ENCODE measurements at places on chromosomes 12 and 14. TPM values are rescaled to one million over a fixed set of nuclear protein-coding genes. Genes with fewer than 3 reads are reported as not detected.

KRT82 gene
- total RNA-seq: not detected

TTC6 gene
- total RNA-seq: not detected

LTBP2 gene
- 27.5 TPM for total RNA-seq

GRCh38 chr14:26870722-26871617 lies 273.1 kb upstream of the NOVA1 start:
- no peak for DNase-seq

MMP19 gene
- 36.6 TPM for total RNA-seq

DNA sequence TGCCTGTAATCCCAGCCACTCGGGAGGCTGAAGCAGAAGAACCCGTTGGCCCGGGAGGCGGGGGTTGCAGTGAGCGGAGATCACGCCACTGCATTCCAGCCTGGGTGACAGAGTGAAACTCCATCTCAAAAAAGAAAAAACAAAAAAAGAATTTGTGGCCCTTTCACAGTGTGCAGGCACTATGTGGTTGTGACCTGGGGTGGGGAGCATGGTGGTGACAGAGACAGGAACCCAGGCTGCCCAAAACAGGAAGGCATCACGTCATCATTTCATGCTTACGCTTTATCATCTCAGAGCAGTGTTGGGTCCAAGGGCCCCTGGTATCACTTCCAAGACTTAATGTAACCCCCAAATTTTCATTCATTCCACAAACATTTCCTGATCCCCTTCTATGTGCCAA lies 175.7 kb upstream of the GSC start:
- no peak for DNase-seq

DNA sequence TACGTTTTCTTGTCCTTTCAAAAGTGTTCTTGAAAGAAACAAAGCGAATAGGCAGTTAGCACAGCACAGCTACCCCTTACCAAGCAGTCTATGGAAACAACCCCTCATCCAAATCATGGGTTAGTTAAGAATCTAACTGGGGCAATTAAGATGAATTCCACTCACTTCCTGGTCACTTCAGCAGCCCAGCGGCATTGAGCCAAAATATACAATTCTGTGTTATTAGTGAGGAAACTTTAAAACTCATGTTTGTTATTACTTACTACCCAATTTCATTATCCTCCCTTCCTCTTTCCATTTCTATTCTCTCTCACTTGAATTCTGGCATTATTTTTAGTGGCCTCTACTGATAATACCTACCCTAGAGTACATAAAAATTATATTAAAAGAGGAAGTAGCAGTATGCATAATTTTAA lies 121.4 kb downstream of the PPHLN1 start:
- DNase-seq: no peak

DNA sequence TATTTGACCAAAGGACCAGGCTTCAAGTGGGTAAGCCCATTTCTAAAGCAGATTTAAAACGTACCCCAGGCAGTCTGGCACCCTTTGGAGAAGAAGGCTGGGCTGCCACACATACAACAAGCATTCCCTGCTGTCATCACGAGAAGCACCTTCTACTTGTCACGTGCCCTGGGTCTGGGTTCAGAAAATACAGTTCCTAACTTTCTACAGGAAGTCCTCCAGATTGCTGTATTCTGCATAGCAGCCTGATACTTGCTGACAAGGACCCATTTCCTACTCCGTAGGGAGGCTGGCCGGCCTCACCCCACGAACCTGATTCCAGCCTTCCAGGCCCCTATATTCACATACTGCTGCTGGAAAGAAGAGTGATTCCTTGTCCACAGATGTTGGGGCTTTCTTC lies 7.4 kb downstream of the CLMN start:
- no peak for DNase-seq

DNA sequence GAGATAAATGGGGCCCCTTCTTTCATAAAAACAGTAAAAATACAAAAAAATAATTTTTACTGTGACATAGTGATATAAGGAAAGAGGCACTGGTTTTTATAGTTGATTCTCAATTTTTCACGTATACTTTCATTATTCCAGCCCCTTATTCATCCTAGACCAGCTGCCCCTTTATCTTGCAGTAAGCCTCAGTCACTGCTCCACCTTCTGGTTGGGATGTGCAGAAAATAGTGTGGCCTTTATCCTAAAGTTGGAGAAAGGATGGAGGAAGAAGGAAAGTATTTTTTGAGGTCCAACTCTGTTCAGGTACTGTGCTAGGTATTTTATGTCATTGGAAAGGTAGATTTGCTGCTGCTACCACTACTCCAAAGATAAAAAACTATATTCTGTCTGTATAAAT lies 172.7 kb downstream of the ANO6 start:
- DNase-seq: peak; percentile 51

DNA sequence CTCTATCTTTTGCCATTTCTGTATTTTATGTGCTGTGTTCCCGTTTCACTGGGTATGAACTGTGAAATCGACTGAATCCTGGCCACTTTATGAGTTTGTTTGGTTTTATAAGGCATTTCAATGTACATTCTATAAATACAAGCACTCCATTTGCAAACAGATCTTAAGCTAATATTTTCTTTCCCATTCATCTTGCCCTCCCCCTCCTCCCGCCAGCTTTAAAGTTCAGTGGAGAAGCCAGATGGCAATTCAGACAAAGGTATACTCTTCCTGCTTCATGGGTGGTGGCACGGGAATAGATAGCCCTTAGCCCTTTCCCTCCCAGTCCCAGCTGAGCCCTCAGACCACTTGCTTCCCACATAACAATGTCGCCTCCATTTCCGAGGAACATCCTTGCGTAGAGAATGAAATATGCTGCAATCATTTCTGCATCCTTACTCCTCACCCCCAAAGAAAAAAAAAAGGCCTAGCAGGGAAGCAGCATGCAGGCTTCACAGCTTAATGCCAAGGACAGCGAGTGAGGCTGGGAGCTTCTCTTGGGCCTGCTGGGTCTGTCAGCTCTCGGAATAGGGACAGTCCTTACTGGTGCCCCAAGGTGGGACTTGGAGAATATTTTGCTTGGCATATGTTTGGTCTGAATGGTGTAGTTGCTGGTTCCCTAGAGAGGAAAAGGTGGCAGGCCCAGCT lies 52.8 kb upstream of the SRSF5 start:
- no peak for DNase-seq

GPHB5 gene
- total RNA-seq: not detected

DNA sequence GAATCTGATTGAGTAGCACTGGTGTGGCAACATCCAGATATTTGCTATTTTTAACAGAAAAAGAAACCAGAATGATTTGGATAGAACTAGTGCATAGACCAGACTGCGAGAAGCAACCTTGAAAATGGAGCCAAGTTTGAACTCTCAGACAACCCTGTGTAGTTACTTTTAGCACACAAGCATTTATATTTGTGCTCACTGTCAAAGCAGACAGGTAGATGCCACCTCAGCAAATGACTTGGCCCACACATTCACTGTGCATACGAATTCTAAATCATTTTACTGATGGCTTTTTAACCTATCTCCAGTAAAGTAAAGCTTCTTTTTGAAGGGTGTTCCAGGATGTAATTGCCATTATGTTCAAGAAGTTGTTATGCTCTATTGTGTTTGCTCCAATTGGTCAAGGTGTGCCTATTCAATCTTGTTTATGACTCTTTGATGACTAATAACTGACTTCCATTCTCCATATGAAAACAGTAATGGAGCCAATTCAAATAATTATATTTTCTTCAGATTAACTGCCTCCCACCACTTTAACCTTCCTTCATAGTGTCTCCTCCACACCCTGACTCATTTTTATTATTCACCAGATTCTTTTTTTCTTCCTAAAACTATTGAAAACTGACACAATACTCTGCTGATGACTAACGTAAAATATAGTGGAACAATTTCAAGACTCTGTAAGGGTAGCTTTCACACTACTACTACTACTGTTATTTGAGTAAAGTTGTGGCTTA lies 138.5 kb downstream of the CCER1 start:
- no peak for DNase-seq

WSCD2 gene
- 65.3 TPM for total RNA-seq

GLIPR1L2 gene
- not detected for total RNA-seq

DNA sequence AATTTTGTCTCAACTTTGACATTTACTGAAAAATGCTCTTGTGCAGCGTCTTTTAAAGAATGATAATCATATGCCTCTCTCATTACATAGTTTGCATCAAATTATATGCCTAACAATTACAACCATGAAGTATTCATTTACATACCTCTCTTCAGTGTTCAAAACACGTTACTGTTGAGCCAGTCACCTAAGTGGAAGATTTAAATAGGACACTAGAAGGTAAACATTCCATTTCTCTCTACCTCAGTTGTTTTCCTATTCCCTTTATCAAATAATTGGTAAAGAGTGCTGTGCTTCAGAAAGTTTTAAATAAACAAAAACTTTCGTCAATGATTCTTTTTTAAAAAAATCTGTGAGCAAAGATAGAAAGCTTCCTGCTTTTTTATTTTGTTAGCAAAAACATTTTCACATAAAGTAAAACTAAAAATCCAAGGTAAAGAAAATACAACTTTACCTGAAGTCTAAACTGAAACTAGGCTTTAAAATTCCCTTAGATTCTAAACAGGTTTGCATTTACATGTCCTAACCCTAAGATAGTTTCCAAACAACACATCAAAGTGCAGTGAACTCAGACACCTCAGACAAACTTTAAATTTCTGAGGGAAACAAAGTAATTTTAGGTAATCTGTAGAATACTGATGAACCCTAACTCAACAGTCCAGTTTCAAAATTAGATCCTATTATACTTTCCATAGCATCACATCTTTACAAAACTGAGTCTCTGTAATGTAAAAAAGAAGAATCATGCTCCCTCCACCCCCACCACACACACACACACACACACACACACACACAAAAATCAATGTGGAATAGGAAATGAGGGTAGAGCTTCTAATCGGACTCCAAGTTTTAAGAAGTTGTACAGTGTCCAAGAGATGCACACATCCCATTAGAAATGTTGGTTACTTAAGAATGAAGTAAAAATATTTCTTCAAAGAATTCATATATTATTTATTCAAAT lies 46.2 kb downstream of the PAWR start:
- DNase-seq: no peak

AQP2 gene
- total RNA-seq: not detected

DNA sequence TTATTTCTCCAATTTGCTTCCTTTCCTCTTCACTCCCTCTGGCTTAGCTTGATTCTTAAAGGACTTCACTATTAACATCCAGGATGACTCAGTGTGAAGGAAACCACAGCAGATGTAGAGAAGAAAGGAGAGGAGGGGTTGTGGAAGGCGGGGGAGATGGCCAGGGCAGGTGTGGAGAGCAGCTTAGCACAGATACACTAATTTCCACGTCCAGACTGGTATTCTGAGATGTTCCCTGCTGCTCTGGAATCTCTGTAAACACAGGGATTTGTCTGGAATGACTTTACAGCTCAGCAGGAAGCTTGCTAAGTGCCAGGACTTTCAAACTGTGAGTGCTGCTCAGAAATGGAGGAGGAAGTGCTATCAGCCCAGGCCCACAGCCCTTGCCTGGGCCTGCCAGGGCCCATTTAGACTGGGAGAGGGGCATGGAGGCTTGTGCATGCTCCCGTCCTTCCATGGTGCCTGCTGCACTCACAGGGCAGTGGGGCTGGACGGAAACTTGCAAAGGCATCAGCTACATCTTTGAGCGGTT lies 202.5 kb upstream of the DDHD1 start:
- DNase-seq: peak; percentile 18

KRT3 gene
- total RNA-seq: not detected

- DNase-seq: no peak
Observed at GRCh38 chr12:78240827-78241226, 410.1 kb downstream of the NAV3 start.

DNA sequence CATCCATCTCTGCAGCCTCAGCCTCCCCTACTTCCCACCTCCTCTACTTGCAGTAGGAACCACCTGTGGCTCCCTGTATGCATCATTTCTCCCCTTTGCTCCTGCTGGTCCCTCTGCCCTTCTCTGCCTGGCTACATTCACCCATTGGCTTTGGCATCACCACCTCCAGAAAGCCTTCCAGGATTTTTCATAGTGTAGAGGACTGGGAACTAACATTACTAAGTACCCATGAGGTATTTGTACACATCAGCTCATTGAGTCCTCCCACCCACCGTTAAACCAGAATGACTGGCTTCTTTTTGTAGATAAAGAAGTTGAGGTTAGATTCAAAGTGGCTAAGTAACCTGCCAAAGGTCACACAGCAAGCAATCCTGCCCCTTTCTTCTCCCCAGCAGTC lies 17.1 kb downstream of the SYNE3 start:
- no peak for DNase-seq

CCDC196 gene
- total RNA-seq: not detected

CCDC177 gene
- total RNA-seq: not detected

DNA sequence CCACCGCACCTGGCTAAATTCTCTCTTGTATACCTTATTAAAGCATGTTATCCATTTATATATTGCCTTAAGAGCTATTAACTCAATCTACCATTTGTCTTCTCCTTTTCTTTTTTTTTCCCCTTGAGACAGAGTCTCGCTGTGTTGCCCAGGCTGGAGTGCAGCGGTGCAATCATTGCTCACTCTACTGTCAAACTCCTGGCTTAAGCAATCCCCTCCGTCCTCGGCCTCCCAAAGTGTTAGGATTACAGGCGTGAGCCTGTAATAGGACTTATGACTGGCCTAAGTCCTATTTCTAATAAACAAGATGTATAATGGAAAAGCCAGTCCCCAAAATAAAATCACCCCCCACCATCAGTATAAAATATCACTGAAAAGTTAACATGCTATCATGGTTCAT lies 14.4 kb downstream of the SNX6 start:
- no peak for DNase-seq

GRCh38 chr12:89346741-89347324 lies 5.5 kb downstream of the DUSP6 start:
- DNase-seq: peak; percentile 51

DNA sequence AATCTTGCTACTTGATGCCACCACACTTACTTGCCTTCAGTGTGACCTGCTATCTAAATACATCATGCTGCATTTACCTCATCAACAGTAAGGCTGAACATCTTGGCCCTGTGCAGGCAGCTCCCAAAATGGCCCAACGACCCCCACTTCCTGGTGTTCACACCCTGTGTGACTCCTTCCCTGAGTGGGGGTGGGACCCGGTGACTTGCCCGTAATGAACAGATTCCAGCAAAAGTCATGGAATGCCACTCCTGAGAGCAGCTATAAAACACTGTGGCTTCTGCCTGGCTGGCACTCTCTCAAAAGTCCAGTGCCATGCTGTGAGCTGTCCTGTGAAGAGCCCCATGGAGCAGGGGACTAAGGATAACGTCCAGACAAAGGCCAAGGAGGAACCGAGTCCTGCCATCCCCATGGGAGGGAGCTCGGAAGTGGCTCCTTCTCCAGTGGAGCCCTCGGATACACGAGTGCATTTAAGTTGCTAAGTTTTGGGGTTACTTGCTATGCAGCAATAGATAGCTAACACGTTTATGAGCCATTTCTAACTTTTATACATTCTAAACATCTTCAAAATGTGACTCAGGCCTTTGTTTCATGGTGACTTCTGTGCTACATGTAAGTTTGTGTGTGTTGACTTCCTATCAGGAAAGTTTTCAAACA lies 33.0 kb downstream of the P2RX2 start:
- DNase-seq: no peak

TAC3 gene
- not detected for total RNA-seq

GRCh38 chr14:95039993-95040348 lies 117.4 kb downstream of the DICER1 start:
- peak; percentile 6 for DNase-seq

Data from uterus (tissue), 4 donors.